Activated T-helper 1 cell treated with anti-CD3 and anti-CD28 coated beads, Interleukin-2, amount 50 U/mL, for 16 hours (primary cell): ENCODE measurements at places on chromosomes 5 and 9.

GRCh38 chr5:9339206-9339818 is 206.6 kb downstream of the SEMA5A start:
- no peak for DNase-seq

DNA sequence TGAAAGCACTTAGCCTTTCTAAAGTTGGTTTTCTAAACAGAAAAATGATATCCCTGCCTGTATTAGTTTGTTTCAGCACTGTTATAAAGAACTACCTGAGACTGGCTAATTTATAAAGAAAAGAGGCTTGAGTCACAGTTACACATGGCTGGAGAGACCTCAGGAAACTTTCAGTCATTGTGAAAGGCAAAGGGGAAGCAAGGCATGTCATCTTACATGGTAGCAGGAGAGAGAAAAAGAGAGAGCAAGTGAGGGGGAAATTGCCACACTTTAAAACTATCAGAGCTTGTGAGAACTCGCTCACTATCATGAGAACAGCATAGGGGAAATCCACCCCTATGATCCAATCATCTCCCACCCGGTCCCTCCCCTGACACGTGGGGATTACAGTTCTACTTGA is 64.9 kb downstream of the FAM170A start:
- DNase-seq = no peak

DNA sequence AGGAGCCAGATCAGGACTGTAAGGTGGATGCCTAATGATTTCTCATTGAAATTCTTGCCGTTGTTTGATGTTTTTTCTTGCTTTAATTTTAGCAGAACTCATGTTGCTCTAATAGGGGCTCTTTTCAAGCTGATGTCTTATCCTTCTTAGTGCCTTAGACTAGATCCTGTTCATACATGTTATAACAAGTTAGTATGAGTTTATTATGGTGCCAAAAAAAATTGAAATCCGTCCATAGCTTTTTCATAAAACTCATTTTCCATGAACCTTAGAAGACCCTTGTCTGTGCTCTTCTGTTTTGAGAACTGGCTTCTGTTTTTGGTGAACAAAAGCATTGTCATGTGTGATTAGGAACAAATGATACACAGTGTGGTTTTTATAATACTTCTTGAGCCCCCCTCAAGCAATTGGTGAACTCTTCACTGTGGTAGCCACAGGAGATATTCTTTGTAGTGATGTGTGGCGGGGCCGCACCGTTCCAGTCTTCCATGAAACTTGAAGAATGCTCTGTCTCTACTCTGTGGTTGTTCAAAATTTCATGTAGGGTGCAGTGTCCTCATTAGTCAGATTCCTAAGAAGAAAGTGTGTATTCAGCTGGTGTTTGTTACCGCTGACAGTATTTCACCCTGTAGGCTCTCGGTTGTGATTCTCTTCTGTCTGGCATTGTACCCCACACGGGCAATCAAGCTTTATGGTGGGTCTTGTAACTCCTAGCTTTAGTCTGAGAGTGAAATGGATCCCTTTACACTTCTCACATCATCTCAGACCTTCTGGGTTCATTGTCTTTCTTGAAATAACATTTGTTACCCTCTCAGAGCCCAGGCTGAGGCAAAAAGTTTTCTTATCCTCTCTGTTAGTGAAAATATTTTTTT is 10.7 kb downstream of the OTULIN start:
- no peak for DNase-seq

GRCh38 chr5:156482818-156483217 is 155.9 kb downstream of the SGCD start:
- no peak for DNase-seq

DNA sequence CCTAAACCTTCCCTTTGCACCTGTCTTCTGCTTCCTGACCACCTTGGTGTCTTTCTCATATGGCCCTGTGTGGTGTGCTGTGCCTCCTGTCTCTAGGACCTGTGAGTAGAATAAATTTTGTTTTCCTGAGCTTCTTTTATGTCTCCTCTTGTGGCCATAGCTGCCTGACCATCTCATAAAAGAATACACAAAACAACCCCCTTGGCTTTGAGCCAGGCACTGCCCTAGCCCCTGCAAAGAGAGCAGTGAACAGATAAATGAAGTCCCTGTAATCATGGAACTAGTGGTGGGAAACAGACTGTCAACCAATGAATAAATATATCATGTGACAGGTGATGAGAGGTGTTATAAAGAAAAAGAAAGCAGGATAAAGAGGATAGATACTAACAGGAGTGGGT is 485.1 kb downstream of the CSNK1G3 start:
- no peak for DNase-seq
